ENCODE measurements at places on chromosomes 3 and 15.
A peak's percentile ranks its signal among the peaks of the same experiment; 100 is the strongest.

DNA sequence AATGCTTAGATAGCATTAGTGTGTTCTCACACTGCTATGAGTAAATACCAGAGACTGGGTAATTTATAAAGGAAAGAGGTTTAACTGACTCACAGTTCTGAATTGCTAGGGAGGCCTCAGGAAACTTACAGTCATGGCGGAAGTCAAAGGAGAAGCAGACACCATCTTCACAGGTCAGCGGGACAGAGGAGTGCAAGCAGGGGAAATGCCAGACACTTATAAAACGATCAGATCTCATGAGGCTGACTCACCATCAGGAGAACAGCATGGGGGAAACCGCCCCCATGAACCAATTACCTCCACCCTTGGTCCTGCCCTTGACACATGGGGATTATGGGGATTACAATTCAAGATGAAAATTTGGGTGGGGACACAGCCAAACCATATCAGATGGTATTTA is 381.5 kb upstream of the DPPA4 start:
- no peak for DNase-seq

- DNase-seq: peak; percentile 8
Measured at GRCh38 chr3:151962912-151963311, 89.5 kb downstream of the SUCNR1 start.

GRCh38 chr3:60307562-60308199 is 943.6 kb downstream of the FHIT start:
- no peak for DNase-seq

- DNase-seq: no peak
Measured at GRCh38 chr15:82856397-82857170, 47.2 kb downstream of the WHAMM start.

DNA sequence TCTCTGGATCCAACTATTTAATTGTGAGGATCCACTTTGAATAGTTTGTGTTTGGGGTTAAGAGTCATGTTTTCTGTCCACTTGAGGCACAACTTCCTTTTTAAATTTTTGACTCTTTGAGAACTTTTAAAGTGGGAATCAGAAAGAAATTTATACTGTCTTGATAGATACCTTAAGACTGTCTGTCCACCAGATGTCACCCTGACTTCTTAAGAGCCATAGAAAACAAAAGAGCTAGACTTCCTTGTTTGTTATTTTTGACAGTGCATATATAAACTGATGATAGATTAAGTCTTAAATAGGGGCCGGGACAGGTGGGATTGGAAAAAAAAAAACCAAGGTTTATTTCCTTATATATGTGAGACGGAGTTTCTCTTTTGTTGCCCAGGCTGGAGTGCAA is 52.1 kb upstream of the WDR72 start:
- no peak for DNase-seq

DNA sequence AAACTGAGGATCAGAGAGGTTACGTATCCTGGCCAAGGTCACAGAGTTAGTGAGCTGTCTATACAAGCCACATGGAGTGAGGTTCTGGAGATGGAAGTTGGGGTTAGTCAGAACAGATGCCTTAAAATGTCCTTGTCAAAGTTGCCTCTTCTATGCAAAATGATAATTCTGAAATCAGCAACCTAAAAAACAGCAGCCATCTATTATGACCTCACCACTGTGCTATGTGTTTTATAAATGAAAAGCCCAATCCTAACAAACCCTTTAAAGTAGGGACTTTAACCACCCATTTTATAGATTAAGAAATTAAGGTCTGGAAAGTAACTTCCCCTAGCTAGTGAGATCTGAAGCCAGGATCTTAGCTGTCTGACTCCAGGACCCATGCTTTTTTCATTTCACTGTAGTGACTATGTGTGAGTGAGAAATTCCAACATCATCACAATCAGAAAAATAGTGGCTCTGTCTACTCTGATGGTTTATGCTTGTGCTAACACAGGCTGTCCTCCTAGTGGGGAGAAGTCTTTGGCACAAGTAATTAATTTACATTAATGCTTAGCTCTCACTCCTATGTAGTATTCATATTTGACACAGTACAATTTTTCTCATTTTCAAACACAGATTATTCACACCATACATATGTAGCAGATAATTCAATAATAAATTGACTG is 143.6 kb downstream of the ANO10 start:
- no peak for DNase-seq

DNA sequence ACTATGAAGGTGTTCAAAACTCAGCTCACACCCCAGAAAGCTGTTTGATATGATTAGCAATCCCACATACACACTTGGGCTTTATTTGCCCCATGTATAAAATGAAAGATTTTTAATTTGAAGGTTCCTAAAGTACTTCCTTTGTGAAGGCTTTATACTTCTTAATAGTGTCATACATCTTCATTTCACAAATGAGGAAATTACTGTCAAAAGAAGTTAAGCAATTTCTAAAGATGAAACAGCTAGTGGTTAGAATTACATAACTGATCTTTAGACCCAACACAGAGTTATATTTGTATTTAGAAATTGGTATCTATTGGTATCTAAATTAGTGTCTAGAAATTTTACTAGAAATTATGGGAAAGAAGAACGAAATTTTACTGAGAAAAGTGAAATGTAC is 7.1 kb downstream of the CD200R1 start:
- no peak for DNase-seq

DNA sequence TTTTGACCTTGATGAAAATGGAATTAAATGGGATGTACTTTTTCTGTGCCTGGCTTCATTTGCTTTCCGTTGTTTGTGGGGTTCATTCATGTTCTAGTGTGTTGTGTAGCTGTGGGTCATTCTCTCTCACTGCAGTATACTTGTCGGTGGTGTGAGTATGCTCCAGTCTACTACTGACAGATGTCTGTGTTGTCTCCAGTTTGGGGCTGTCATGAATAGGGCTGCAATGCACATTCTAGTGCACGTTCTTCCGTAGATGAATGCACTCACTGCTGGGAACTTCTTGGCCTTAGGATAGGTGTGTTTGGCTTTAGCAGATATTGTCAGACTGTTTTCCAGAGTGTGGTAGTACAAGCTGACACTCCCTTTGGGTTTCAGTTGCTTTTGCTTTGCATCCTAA is 1.7 kb upstream of the SLC6A20 start:
- no peak for DNase-seq

DNA sequence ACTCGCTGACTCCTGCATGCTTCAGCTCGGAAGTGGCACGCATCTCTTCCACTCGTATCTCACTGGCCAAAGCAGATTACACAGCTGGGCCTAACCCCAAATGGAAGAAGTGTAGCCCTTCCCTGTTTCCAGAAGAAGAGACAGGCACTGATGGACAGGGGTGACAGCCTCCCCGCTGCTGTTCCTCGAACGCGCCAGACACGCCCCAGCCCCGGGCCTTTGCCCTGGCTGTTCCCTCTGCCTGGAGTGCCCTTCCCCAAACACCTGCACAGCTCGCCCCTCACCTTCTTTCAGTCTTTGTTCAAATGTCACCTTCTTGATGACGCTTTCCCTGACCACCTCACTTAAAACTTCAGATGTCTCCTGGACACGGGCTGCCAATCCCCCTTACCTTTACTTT is 26.0 kb upstream of the CYP11A1 start:
- no peak for DNase-seq

DNA sequence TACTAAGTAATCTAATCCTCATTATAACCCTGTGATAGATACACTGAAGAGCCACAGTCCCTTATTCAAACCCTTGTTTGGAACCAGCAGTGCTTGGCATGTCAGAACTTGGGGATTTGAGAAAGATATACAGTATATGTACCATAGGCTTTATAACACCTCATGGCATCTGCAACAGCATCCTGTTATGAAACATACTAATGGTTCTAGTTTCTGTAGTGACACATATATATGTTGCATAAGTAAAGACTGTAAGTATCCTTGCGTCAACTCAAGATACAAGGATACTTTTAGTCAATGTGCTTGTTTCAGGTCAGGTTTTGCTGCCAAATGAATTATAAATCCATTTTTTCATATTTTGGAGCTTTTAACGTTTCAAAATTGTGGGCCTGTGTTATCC is 58.5 kb downstream of the CCNL1 start:
- DNase-seq: no peak

GRCh38 chr15:66819084-66819483 is 117.0 kb downstream of the SMAD6 start:
- DNase-seq: no peak

DNA sequence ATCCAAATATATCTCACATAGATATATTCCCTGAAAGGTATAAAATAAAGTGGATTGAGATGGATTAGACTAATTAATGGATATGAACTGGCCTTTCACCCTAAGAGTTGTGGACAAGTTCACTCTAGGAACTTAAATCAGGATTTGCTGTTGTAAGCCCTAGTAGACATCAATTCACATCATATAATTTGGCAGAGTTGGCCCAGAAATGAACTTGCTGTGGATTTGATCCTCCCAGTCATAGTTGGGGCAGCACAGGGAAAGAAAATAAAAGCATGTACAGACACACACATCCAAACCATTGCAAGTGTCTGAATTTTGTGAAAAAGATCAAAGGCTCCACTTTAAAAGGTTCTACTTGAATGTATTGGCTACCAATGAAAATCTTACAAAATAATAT is 734.7 kb upstream of the NR2F2 start:
- no peak for DNase-seq

GRCh38 chr3:194030372-194030771 is 105.6 kb upstream of the HES1 start:
- DNase-seq: no peak

DNA sequence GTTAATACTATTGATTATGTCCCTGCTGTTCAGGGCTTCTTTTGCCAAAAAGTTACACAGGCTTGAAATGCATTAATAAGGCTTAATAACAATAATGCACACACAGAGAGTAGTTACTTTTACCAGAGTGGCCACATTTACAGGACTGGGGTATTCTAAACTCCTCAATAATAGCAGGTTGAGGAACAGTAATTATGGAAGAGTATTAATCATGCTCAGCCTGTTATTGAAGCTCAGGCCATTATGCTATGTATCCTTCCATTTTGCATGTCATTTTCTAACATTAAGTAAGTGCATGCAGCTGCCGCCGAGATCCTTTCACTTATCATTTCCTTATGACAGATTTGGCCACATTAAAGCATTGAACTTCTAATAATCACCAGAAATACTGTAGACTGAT is 5.7 kb downstream of the ARRDC4 start:
- no peak for DNase-seq

DNA sequence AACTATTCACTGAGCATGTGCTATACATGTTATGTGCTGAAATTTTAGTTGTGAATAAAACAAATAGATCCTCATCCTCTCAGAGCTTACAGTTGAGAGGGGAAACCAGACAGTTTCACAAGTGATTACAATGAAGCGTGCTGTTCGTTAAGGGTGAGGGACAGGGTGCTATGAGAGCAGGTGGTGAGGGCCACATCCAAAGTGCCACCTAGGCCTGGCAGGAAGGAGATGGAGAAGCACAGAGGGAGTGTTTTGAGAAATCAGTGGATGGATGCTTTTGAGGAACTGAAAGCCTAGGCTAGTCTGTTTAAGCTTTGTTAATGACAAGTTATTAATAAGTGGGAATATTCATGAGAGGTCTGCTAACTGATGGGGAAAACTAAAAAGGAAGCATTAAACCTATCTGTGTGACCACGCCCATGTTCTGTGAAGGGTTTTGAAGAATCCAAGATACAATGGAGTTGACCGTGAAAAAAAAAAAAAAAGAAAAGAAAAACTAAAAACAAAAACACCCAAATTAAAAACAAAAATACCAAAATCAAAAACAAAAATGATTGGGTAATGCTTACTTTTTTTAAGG is 7.3 kb downstream of the MCTP2 start:
- no peak for DNase-seq

- no peak for DNase-seq
Measured at GRCh38 chr3:134622806-134623365, 27.9 kb downstream of the KY start.

DNA sequence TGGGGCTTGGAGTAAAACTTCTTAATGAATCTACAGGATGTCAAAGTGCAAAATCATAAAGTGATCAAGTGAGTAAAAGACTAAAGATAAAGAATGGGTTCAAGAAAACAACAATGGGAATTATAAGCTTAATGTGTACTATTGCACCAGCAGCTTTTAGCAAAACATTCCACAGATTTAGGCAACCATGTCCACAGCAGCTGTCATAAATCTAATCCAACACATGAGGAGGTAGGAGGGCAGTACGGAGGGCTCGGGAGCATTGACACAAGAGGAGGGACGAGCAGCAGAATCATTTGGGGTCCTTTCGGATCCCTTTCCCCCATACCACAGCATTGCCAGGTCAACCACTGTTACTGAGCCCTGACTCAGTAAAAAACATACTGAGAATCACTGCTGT is 464.3 kb upstream of the WNT5A start:
- no peak for DNase-seq

DNA sequence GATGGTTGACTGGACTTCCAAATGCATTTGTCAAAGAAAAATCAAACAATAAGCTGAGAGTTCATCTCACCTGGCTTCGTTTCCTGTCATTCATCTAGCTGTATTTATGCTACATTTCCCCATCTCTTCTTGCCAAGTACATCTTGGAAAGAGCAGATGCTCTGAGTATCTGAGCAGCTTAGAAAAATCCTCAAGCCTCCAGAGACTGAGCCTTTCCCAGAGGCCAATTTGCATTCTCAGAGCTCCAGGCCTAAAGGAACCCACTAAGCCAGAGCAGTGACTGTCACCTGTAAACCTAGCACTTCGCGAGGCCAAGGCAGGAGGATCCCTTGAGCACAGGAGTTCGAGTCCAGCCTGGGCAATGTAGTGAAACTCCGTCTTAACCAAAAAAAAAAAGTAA is 100.5 kb downstream of the XXYLT1 start:
- no peak for DNase-seq

GRCh38 chr3:100150473-100150872 is 36.2 kb upstream of the FILIP1L start:
- DNase-seq: peak; percentile 37
